ENCODE measurements at places on chromosomes 5 and 9. TPM values are rescaled to one million over a fixed set of nuclear protein-coding genes. Genes with fewer than 3 reads are reported as not detected.
A peak's percentile ranks its signal among the peaks of the same experiment; 100 is the strongest.

- DNase-seq: no peak
These were observed 6.4 kb upstream of the TTC23L start for GRCh38 chr5:34832568-34832967.

DNA sequence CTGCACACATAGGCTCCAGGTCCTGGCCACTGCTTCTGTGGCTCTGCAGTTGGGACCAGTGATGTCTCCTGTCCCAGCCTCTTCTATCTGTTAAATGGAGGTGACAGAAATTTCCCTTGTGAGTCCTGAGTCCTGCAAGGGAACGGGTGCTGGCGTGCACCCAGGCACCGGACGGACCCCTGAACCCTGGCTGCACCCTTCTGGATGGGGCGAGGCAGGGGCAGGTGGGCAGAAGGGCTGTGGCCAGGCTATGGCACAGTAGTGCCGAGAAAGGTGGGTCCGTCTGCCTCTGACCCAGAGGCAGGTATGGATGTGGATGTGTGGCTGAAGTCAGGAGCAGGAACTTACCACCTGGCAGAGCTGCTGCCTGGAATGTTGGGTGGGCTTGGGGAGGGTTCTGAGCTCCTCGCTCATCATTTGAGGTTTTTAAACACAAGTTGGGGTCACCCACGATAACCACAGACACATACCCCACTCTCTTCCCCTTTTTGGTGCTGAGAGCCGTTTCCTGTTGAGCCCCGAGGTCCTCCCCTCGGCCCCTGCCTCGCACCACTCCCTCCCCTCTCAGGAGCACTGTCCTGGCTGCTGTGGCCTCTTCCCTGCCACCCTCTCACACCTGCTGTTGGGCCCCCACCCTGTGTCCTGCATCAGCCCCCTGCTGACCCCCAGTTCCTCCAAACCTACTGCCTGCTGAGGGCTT lies 82.0 kb downstream of the COL5A1 start:
- no peak for DNase-seq

DNA sequence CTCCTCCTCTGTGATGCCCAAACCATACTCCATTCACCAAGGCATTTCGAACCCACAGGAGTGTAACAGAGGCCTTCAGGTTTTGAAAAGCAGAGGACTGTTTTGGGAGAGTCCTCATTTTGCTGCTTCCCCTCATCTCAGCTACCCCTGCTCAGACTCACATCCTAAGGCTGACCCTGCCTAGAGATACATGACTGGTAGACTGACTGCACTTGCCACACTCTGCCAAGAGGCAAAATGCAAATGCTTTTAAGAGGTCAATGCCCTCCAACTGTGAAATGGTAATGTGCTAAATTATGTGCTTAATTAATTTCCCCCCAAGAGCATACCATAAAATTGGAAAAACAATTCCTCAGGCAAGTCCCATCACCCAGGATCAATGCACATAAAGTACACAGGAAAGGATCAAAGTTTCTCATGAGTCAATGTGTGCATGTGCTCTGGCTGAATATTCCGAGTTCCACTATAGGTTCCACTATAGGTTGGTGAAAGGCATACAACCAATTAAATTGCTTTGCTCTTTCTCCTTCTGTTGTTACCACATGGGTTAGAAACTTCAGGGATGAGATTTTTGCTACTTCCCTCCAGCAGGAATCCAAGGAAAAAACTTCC lies 87.0 kb downstream of the RGS7BP start:
- DNase-seq: no peak

GRCh38 chr5:58760222-58760621 lies 177.3 kb downstream of the RAB3C start:
- DNase-seq: no peak

DNA sequence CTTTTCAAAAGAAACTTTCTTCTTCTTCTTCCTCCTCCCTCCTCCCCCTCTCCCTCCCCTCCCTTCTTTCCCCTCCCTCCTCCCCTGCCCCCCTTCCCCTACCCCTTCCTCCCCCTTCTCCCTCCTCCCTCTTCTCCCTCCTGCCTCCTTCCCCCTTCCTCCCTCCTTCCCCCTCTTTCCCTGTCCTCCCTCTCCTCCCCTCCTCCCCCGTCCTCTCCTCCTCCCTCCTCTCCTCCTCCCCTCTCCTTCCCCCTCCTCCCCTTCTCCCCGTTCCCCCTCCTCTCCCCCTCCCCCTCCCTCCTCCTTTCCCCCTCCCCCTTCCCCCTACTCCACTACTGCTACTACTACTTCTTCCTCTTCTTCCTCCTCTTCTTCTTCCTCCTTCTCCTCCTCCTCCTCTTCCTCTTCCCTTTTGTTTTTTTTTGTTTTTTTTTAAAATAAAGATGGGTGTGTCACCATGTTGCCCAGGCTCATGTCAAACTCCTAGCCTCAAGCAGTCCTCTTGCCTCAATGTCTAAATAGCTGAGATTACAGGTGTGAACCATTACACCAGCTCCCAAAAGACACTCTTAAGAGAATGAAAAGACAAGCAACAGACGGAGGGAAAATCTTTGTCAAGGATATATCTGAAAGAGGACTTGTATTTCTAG lies 87.5 kb downstream of the SCAMP1 start:
- no peak for DNase-seq

GRCh38 chr5:3911773-3912172 lies 316.1 kb downstream of the IRX1 start:
- no peak for DNase-seq

- no peak for DNase-seq
These were observed 408.1 kb downstream of the MAT2B start for GRCh38 chr5:163913548-163913947.

BHMT2 gene
- 9.6 TPM for polyA plus RNA-seq

CHSY3 gene
- polyA plus RNA-seq: 0.43 TPM

ZNF454 gene
- 0.78 TPM for polyA plus RNA-seq

GRCh38 chr5:921456-922435 lies 29.1 kb downstream of the TRIP13 start:
- no peak for DNase-seq

ANKRD34B gene
- not detected for polyA plus RNA-seq

- no peak for DNase-seq
These were observed 38.9 kb downstream of the NRG2 start for GRCh38 chr5:140004174-140004573.

GRCh38 chr5:163619273-163619934 lies 114.0 kb downstream of the MAT2B start:
- DNase-seq: no peak

FABP6 gene
- polyA plus RNA-seq: not detected

GRCh38 chr9:72292874-72293607 lies 72.0 kb downstream of the ZFAND5 start:
- no peak for DNase-seq

ARID3C gene
- polyA plus RNA-seq: not detected

DNA sequence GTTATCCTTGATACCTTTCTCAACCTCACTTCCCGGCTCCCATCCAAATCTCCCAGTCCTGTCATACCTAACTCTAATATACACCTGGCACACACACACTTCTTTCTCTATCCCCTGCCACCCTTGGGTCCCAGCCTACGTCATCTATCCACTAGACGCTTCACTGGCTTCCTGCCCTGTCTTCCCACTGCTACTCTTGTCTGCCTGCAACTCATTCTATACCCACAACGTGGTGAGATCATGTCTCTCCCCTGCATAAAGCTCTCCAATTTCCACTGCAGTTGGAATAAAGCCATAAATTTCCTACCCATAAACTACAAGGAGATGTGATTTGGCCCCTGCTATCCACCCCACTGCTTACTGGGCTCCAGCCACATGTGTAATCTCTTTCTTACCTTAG lies 93.5 kb downstream of the JMY start:
- no peak for DNase-seq

NEK6 gene
- 163 TPM for polyA plus RNA-seq

- DNase-seq: no peak
These were observed 4.7 kb upstream of the NUP214 start for GRCh38 chr9:131120620-131121228.

PCAT7 gene
- polyA plus RNA-seq: not detected

CXXC5 gene
- 21.3 TPM for polyA plus RNA-seq

DNA sequence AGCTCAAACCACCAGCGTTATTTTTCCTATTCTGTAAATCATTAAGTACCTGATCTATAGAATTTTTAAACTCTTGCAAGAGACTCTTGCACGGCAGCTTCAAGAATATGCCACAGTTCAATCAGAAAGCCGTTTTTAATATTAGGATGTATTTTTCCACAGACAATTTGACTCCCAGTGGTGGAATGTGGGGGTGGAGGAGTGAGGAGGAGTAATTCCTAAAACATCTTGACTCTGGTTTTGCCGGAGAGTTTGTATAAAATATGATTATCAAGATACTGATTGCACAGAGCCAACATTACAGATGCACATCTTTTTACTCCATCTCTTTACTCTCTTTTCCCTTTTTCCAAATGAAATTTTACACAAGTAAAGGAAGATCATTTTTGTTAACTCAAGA lies 288.3 kb downstream of the ENC1 start:
- DNase-seq: no peak

HSPB3 gene
- polyA plus RNA-seq: 0.67 TPM

GRCh38 chr5:34524123-34524522 lies 132.0 kb upstream of the RAI14 start:
- no peak for DNase-seq

DNA sequence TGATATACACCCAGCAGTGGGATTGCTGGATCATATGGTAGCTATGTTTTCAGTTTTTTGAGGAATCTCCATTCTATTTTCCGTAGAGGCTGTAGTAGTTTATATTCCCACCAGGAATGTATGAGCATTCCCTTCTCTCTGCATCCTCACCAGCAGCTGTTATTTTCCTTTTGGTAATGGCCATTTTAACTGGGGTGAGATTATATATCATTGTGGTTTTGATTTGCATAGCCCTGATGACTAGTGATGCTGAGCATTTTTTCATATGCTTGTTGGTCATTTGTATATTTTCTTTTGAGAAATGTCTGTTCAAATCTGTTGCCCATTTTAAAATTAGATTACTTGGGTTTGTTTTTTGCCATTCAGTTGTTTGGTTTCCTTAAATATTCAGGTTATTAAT lies 11.2 kb upstream of the PPIC start:
- no peak for DNase-seq

- no peak for DNase-seq
These were observed 165.1 kb downstream of the RNF180 start for GRCh38 chr5:64330728-64331231.

GRCh38 chr5:38364825-38365224 lies 106.5 kb downstream of the EGFLAM start:
- no peak for DNase-seq

CAMK2A gene
- 0.46 TPM for polyA plus RNA-seq

GRCh38 chr5:33725806-33726205 lies 166.0 kb downstream of the ADAMTS12 start:
- no peak for DNase-seq

GPR150 gene
- polyA plus RNA-seq: 0.24 TPM

DNA sequence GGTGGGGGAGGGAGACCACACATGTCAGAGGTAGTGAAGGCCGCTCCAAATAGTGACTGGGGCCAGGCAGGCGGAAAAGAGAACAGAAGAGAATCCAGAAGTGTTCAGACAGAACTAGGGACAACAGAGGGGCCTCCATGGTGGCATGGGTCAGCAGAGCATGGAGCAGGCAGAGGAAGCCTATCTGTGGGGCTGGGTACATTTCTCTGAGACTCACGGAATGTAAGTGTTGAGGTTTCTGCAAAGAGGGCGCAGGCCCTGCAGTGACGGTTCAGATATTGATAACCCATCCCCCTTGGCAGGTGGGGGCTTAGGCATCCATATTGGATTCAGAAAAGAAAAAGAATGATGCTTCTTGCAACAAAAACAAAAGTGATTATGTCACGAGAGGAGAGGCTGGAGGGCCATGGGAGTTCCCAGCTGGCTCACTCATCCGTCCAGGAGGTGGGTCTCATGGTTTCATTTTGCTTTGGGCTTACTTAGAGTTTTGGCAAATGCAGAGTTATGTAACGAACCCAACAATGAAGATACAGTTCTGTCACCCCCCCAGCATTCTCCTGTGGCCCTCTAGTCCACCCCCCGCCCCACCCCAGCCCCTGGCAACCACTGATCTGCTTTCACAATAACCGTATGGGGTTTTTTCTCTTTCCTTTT lies 5.4 kb upstream of the RMND5B start:
- DNase-seq: no peak

DNA sequence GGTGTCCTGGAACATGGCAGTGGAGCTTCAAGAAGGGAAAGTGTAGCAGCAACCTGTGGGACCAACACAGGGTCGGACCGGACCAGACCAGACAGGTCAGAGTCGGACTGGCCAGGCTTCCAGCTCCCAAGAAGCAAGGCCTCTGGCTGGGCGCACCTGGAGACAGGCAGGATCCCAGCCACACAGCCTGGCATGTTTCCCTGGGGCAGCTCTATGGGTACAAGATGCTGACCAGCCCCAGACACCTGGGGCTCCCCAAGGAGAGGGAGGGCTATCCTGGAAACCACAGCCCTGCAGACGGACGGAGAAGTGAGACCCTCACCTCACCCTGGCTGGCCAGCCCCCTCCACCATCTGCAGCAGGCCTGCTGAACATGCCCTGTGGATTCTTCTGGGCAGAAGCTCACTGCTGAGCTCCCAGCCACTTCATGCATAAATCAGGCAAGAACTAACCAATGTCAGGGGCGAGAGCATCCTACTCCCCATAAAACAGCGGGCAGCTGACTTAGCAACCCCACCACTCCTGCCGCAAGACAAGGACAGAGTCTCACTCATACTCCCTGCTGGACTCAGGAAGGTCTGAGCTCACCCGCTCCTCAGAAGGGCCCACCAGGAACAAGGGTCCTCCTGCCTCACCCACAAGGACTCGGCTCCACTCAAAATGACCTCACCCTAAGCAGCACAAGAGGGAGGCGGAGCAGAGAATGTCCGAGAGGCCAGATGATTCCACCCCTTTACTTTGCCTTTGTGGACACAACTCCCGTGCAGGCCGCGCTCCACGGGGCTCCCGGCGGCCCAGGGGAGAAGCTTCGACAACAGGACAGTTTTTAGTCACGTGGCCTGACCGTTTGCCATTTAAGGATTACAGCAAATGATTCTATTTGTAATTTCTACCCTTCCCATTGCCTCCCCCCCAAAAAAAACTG lies 2.9 kb upstream of the DPH7 start:
- DNase-seq: no peak

GRCh38 chr5:137960819-137961218 lies 71.6 kb downstream of the PKD2L2 start:
- DNase-seq: no peak

DNA sequence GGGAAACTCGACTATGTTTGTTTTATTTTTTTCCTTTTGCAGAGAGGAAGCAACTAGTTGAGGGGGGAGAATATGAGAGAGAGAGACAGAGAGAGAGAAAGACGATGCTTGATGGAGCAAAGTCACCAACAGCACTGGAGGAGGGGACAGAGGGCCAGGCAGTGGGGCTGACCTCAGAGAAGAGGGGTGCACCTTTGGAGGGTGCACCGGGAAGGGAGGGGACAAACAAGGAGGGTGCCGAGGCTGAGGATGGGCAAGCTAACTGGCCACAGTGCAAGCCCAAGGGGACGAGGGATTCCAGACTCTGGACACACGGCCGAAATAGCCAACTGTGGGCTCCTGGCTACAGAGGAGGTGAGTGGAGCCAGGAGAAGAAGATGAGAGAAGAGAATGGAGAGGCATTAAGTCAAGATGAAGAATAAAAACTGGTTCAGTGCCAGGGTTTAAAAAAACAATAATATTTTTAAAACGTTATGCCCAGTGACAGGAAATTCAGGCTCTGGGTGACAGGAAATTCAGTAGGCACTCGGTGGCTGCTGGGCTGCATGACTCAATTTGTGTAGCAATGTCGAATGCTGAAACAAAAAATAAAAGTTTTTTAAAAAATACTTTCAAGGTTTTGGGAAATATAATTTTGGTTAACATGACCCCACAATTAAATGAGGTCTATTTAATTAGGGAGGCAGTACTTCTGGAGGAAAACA lies 13.3 kb upstream of the GLRX start:
- DNase-seq: no peak

GRCh38 chr5:58133631-58134296 lies 326.1 kb downstream of the PLK2 start:
- peak; percentile 36 for DNase-seq

Measured in AG04450 (cell line).